ENCODE measurements at places on chromosomes 4 and X.
A peak's percentile ranks its signal among the peaks of the same experiment; 100 is the strongest.

DNA sequence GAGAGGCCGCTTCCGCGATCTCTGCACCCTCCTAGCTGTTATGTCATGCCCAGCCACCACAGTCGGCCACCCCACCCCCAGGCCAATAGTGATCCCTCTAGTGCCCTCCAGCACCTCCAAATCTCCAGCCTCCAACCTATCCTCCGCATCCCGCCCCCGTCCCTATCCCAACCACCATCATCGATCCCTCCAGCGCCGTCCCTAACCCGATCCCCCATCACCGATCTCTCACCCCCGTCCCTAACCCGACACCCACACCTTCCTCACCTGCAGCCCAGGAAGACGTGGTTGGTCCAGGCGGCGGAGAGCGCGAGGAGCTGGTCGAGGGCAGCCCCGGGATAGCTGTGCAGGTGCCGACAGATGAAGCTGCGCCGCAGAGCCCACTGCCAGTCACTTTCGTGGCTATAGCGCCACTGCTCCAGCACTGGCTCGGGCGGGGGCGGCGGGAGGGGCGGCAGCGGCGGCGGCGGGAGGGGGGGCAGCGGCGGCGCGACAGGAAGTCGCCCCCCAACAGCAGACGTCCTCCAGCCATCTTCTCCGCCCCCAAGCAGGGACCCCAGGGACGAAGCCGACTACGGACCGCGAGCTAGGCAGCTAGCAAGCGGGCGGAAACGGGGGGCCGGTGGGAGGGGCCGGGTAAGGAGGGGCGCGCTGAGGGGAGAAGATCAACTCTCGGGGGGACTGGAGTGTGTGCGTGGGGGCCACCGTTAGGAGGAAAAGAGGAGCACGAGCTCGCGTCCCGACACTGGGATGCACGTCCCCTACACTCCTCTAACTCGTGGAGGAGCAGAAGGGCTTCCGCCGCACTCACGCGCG is 552 bp downstream of the NKRF start:
- no peak for DNase-seq

DNA sequence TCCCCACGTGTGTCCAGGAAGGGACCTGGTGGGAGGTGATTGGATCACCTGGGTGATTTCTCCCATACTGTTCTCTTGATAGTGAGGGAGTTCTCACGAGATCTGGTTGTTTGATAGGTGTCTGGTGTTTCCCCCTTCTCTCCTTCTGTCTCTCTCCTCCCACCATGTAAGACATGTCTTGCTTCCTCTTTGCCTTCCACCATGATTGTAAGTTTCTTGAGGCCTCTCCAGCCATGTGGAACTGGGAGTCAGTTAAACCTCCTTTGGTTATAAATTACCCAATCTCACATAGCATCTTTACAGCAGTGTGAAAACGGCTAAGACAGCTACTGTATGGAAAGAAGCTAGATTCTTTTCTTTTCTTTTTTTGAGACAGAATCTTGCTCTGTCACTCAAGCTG is 21.6 kb upstream of the FGG start:
- DNase-seq, result no peak

DNA sequence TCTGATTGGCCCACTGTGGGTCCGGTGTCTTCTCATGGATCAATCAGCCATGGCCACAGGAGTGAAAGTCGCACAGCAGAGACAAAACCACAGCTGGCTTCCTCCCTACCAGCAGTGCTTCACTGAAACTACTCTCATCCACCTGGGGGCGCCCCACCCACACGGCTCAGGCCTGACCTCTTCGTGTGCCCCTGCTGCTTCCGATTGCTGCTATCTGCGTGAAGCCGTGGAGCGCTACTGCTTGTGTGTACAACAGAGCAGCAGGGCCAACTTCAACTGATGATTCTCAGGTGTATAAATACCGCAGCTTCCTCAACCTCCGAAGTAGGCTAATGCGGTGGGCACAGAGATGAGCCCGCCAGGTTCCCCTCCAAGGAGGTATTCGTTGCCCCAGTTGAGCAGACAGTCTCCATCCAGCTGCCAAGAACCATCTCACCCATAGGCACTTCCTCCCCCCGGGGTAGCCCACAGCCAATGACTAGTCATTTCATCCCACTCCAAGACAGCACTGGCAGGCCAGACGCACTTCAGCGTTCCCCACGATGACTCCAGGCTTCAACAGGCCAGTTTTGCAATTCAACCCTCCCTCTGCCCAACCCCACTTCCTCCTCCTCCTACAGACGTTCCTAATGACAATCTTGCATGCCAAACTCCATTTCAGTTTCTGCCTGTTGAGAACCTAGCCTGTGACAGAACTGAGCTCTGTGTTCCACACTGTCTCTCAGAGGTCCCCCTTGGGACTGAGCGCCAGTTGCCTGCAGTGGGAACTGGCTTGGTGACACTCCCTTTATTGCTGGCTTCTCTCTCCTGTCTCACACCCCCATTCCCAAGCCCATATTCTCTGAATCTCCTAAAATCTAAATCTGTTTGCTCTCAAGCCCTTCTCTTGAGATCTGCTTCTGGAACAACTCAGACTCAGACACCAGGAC is 41.3 kb upstream of the ATP6AP2 start:
- no peak for DNase-seq

DNA sequence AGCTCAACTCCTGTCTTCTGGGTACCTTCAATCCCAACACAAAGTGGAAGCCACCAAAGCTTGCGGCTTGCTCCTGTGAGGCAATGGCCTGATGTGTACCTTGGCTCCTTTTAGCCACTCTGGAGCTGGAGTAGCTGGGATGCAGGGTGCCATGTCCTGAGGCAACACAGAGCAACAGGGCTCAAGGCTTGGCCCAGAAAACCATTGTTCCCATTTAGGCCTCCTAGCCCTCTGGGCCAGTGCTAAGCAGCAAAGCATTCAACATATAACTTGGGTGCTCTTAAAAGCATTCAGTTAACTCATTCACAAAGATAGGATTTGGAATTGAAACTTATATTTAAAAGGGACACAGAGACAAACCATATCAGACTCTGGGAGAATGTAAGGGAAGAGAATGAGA is 194.5 kb upstream of the ARHGEF9 start:
- no peak for DNase-seq

GRCh38 chr4:79308971-79309370 is 16.9 kb downstream of the NAA11 start:
- no peak for DNase-seq

DNA sequence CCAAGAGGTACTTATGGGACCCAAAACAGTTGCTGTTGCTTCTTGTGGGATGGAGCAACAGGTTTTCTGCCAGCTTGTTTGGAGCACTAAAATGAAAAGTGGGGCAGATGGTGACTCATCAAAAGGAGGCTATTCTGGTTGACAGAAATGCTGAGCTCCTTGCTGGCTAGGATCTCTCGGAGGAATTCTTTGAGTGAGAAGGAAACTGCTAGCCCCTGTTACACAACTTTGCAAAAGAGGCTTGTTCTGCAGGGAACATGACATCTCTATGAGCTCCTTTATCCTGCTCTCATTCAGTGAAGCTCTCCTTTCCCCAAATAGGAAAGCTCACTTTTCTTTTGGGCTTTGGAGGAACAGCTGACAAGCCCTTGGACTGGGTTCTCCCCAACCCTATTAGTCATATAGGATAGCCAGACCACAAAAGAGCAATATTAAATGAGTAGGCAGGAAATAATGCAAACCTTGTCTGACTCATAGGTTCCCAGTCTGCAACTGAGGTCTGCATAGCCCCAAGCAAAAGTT is 108.3 kb downstream of the CDS1 start:
- DNase-seq, result peak; percentile 88

DNA sequence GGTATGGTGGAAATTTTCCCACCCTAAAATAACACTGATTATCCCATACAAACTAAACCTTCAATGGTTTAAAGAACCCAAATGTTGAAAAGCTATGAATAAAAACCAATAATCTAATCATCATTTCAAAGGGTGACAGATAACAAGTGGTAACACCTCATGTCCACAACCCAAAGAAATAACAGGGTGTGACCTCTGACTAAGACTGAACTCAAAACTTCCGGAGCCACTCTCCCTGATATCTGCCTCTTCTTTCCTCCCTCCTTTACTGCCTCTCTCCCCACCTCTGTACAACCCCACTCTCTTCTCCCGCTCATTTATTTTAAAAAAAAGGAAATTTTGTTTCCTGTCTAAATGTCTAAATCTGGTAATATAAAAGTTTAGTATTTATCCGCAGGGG is 11.5 kb downstream of the FBXW7 start:
- no peak for DNase-seq

- no peak for DNase-seq
These were observed 155.6 kb upstream of the PITX2 start for GRCh38 chr4:110778521-110778920.

GRCh38 chrX:1502241-1502640 is 34.7 kb downstream of the P2RY8 start:
- no peak for DNase-seq

- no peak for DNase-seq
These were observed 564.2 kb upstream of the PITX2 start for GRCh38 chr4:111187108-111187507.

DNA sequence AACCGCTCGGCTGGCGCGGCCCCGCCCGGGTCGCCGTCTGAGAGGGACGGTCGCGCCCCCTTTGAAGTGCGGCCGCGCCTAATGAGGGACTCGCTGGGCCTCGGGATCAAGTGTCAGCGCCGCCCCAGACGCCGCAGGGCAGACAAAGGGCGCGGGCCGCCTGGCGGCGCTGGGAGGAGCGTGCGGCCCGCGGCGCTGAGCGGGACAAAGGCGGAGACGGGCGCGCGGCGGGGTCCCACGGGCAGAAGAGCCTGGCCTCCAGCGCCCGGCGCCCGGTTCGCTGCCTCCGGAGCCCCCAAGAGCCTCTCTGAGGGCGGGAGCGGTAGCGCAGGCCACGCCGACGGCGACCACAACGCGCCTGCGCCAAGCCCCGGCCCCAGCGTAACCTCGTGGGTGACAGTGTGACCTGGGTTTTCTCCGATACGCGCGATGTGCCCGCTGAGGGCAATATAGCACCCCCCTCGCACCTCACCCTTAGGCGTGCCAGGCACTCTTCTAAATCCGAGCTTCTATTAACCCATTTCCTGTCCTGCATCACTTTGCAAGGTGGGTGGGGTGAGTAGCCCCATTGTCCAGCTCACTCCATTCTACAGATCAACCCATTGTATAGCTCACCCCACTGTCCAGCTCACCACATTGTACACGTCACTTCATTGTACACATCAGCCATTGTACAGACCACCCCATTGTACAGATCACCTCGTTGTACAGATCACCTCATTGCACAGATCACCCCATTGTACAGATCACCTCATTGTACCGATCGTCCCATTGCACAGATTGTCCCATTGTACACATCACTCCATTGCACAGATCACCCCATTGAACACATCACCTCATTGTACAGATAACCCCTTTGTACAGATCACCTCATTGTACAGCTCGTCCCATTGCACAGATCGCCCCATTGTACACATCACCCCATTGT is 33.7 kb upstream of the STX18 start:
- DNase-seq, result no peak

- no peak for DNase-seq
These were observed 591.1 kb upstream of the BOD1L1 start for GRCh38 chr4:14218641-14219040.

- no peak for DNase-seq
These were observed 482.5 kb downstream of the RPA4 start for GRCh38 chrX:97366237-97366636.

GRCh38 chr4:88969746-88970145 is 87.2 kb downstream of the FAM13A start:
- no peak for DNase-seq

DNA sequence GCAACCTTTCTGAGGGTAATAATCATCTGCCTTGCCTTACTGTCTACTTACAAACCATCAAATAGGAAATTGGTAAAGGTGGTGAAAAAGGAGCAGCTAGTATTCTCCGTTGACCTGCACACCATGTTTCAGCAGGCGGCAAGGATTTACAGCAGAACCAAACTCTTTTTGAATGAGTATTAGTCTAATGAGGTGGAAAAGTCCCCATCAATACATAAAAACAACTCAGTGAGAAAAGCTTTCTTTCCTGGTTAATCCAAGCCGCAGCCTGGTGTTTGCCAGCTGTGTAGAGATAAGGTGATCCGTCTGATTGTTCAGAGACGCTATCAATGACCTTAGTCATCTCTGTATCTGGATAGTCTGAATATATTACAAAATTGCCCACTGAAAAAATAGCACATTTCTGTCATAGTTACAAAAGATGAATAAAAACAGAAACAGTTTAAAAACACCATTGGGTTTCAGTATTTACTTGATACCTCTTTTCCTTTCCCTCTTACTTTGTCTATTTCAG is 110.4 kb upstream of the TBC1D9 start:
- DNase-seq, result no peak

GRCh38 chr4:2183394-2183793 is 58.5 kb downstream of the HAUS3 start:
- DNase-seq, result no peak

- DNase-seq, result no peak
These were observed 72.4 kb upstream of the KLHL13 start for GRCh38 chrX:118189000-118189399.

DNA sequence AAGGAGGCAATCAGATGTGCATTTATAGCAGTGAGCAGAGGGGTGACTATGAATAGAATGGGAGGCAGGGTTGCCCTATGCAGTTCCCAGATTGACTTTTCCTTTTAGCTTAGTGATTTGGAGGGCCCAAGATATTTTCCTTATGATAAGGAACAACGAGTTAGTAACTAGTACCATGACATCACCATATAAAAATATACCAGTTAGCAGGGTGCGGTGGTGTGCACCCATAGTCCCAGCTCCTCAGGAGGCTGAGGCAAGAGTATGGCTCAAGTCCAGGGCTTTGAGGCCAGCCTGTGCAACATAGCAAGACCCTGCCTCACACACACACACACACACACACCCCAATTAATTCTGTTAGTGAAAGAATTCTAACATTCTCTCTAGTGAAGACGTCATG is 53.0 kb downstream of the IL13RA2 start:
- DNase-seq, result no peak

DNA sequence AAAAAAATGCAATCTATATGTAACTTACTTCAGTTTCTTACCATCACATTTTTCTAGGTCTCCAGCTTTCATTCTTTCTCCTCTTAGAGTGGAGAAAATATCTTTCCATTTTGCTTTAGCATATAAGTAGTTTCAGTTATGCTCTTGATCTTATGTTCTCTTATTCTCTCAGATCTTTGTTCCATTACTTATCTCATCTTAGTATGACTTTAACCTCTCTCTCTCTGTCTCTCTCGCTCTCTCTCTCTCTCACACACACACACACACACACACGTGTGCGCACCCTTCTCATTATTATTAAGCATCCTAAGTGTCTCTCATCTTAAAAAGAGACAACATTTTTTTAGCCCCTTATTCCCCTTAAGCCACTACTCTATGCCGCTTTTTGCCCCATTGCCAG is 92.8 kb downstream of the FAAH2 start:
- DNase-seq, result no peak

GRCh38 chr4:21304540-21304887 is 604.3 kb downstream of the PACRGL start:
- DNase-seq, result no peak

- no peak for DNase-seq
These were observed 5.9 kb upstream of the PLAC1 start for GRCh38 chrX:134664202-134664601.

Data from amniotic stem cell (primary cell).